ENCODE measurements at places on chromosomes 7 and 10. TPM values are rescaled to one million over a fixed set of nuclear protein-coding genes. Genes with fewer than 3 reads are reported as not detected.

Gene EPO
- total RNA-seq = not detected

Gene C7orf33
- total RNA-seq = not detected

Gene ORC5
- total RNA-seq = 11.2 TPM

Gene NUTM2D
- total RNA-seq = 1.6 TPM

Gene HELLS
- 51.0 TPM for total RNA-seq

Gene UCMA
- not detected for total RNA-seq

Gene RBP4
- total RNA-seq = not detected

Gene PAPSS2
- total RNA-seq = 104 TPM

Gene ERVW-1
- total RNA-seq = not detected

Gene DYNC1I1
- total RNA-seq = 31.3 TPM

Gene SEMA3E
- 0.32 TPM for total RNA-seq

Gene USP6NL
- 20.5 TPM for total RNA-seq

Gene CAV2
- total RNA-seq = 400 TPM

Gene NCF1
- not detected for total RNA-seq

Gene SORCS1
- not detected for total RNA-seq

Gene MSMB
- total RNA-seq = not detected

Gene MICU1
- total RNA-seq = 28.0 TPM

Gene CLDN4
- total RNA-seq = 0.06 TPM

Gene WASHC2A
- 62.1 TPM for total RNA-seq

Gene ADGRA1
- total RNA-seq = under 0.01 TPM

Gene RSU1
- 57.4 TPM for total RNA-seq

Gene STAMBPL1
- total RNA-seq = 1.3 TPM

Gene EGFR
- 0.97 TPM for total RNA-seq

Gene MALSU1
- 67.0 TPM for total RNA-seq

Gene TACC2
- total RNA-seq = 6.0 TPM

Gene PCBD1
- 54.3 TPM for total RNA-seq

Gene VPS37D
- total RNA-seq = 2.4 TPM

Gene KLF14
- total RNA-seq = not detected

Gene FFAR4
- not detected for total RNA-seq

Gene PSD
- total RNA-seq = under 0.01 TPM

Gene SEMA3A
- total RNA-seq = 2.4 TPM

Gene HYAL4
- total RNA-seq = 1.2 TPM

Gene CACNA2D1
- 12.8 TPM for total RNA-seq

Gene PDGFA
- total RNA-seq = 32.1 TPM

Data from bladder microvascular endothelial cell (primary cell).